Urinary bladder (tissue), 4 donors: ENCODE measurements at places on chromosomes 1 and 21. TPM values are rescaled to one million over a fixed set of nuclear protein-coding genes. Genes with fewer than 3 reads are reported as not detected.
A peak's percentile ranks its signal among the peaks of the same experiment; 100 is the strongest.

The ANKRD34A gene
- 0.21 TPM for total RNA-seq

The FCRL1 gene
- 0.63 TPM for total RNA-seq

The GPR3 gene
- 0.16 TPM for total RNA-seq

The POU2F1 gene
- total RNA-seq = 31.3 TPM

The S100A9 gene
- 77.5 TPM for total RNA-seq

The RORC gene
- 1.6 TPM for total RNA-seq

DNA sequence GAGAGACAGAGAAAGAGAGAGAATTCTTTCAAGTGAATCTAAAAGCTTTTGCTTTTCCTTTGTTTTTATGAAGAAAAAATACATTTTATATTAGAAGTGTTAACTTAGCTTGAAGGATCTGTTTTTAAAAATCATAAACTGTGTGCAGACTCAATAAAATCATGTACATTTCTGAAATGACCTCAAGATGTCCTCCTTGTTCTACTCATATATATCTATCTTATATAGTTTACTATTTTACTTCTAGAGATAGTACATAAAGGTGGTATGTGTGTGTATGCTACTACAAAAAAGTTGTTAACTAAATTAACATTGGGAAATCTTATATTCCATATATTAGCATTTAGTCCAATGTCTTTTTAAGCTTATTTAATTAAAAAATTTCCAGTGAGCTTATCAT lies 117.6 kb downstream of the PTPRC start:
- DNase-seq = no peak

GRCh38 chr1:119964673-119965363 lies 68.5 kb upstream of the ADAM30 start:
- no peak for DNase-seq

- no peak for DNase-seq
These were observed 10.5 kb downstream of the RPL5 start for GRCh38 chr1:92842082-92843045.

GRCh38 chr21:32549440-32549839 lies 35.9 kb downstream of the TCP10L start:
- no peak for DNase-seq

DNA sequence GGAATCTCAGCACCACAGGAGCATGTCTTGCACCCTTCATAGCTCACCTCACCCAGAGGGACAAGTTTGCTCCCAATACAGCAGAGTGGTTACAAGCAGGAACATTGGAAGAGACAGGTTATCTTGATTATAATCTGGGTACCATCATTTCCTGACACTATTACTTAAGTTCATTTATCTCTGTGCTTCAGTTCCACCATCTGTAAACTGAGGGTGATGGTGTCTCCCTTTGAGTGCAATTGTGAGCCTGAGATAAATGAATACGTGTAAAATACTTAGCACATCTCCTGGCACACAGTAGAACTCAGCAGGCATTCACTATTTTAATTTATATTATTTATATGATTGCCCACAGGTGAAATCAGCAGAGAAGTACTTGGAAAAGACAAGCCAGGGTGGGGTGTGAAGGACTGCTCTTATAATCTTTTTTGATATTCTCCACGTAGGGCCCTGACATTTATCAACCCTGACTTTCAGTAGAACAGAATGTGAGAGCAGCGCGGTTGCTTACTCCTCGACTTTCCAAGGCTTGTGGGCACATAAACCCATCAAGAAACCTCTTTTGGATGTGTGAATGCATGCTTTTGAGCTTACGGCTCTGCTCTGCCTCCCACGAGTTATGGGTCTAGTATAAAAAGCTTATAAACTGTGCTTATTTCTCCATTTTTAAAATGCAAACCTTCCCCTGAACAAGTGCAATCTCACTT lies 34.9 kb downstream of the DUSP10 start:
- no peak for DNase-seq

- no peak for DNase-seq
These were observed 143.0 kb downstream of the RERE start for GRCh38 chr1:8674481-8674880.

DNA sequence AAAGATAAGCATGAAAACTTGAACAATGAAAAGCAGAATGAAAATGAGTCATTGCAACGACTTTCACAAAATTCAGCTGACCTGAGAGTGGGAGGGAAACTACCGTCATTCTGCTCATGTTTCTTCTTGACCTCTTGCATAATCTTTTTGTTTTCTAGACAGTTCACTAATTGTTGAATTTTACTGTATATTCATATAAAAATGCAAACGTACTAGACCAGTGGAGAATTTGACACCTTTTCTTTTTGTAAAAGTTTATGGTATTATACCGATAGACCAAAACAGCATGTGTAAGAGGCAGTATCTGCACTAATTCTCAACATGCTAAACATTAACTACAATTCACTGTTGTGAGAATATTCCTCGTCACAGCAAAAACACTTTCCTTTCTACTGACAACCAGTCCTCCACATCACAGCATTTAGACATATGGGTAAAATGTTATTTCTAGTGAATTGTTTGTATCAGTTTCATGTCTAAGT lies 137.8 kb downstream of the GREM2 start:
- DNase-seq = no peak

- DNase-seq = peak; percentile 59
These were observed 19.1 kb downstream of the OPTC start for GRCh38 chr1:203512848-203513584.

- no peak for DNase-seq
These were observed 27.7 kb downstream of the UBE2U start for GRCh38 chr1:64231153-64231552.
